NCI-H1105 (cell line): ENCODE measurements at places on chromosomes 3 and 15.

GRCh38 chr3:17951241-17951640, 208.8 kb upstream of the TBC1D5 start:
- no peak for DNase-seq

DNA sequence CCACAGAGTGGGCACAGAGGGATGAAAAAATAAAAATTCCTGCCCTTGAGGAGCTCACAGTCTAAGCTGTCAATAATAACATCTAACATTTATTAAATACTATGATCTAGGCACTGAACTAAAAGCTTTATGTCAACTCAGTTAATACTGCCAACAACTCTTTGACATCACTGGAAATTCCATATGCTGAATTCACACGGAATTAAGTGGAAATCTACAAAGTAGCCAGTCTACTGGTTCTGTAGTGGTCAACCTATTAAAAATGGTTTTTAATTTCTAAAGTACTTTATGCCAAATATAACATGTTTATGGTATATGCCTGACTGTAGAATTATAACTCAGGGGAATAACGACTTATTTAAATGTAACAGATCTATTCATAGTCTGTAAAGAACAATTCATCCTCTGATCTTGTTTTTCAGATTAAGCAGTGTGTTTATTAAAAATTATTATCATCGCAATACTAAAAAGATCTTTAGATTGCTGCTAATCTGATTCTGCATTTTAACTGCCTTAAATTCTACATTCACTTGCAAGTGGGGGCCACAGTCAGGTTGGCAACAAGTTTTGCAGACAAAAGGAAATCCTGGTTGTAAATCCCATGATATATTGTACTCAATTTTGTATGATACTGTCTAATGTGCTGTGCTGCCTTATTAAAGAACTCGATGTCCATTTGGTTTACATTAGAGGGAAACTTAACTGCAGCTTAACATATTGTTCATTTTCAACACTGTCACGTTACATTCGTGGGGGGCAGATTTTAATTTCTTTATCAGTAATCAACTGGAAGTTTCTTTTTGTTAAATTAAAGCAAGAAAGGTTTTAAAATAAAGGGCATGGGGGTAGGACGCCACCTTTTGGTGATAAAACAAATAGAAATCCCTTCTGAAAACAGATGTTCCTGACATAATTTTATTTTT, 2.6 kb upstream of the FOXP1 start:
- DNase-seq, result no peak

DNA sequence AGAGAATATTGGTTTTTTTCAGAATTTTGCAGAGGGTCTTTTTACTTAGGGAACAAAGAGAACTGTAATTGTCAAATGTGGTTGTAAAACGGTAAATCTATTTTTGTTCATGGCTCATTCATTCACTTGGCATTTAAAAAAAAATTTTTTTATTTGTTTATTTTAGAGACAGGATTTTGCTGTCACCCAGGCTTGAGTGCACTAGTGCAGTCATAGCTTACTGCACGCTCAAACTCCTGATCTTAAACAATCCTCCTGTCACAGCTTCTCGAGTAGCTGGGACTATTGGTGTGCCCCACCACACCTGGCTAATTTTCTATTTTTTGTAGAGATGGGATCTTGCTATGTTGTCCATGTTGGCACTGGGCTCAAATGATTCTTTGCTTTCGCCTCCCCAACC, 301.8 kb downstream of the LPP start:
- no peak for DNase-seq

DNA sequence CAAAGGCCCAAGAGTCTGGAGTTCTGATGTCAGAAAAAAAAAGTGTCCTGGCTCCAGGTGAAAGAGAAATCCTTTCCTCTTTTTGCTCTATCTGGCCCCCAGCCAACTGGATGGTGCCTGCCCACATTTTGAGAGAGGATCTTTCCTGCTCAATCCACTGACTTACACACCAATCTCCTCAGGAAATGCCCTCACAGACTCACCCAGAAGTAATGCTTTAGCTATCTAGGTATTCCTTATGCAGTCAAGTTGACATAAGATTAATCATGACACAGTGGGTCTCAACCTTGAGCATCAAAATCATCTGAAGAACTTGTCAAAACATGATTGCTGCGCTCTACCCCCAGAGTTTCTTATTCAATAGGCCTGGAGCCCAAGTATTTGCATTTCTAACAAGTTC, 31.2 kb downstream of the STRIT1 start:
- no peak for DNase-seq

DNA sequence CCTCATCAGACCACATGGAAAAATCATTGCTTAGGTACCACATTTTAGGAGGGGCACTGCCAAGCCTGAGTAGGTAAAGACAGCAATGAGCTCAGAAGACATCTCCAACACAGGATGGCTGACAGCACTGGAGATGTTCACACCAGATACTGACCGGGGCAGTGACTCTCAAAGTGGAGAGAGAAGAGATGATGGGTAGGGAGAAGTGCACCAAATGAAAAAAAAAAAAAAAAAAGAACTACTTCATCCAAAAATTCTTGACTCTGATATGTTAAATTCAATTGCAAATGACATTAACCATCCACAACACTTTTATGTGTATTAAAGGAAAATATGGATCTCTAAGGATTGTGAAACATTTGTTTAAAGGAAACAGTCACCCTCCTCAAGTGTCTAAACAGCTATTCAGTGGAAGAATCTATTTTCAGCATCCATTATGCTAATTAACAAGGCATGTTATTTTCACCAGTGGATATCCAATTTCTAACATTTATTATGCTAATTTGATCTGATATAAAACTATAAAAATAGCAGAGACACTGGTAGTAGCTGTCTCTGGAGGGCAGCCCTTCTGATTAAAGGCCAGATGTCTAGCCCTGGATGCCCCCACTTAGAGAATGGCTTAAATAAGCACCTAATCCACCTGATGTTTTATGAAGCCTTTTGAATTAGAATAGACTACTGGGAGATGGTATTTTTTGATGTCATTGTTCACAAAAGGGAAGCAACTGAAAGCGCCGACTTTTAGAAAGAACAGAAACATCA, 48.2 kb upstream of the VGLL4 start:
- DNase-seq, result no peak

GRCh38 chr3:108645364-108645763, 55.8 kb downstream of the DZIP3 start:
- DNase-seq, result no peak

- DNase-seq, result no peak
Observed at GRCh38 chr3:107870096-107870495, 220.7 kb downstream of the CD47 start.

DNA sequence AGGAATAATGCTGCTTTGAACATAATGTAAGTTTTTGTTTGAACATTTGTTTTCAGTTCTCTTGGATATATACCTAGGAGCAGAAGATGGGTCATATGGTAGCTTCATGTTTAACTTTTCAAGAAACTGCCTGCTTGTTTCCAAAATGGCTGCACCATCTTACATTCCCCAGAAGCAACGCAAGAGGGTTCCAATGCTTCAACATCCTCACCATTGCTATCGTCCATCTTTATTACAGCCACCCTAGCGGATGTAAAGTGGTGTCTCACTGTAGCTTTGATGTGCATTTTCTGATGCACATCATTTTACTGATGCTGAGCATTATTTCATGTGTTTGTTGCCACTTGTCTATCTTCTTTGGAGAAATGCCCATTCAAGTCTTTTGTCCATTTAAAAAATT, 46.4 kb upstream of the GATA2 start:
- no peak for DNase-seq

- DNase-seq, result no peak
Observed at GRCh38 chr15:59124261-59124660, 19.3 kb downstream of the CCNB2 start.
